Stimulated activated effector memory CD8-positive, alpha-beta T cell treated with anti-CD3 and anti-CD28 coated beads, Interleukin-12 subunit alpha, Interleukin-12 subunit beta, amount 100 ng/mL, for 72 hours (primary cell): ENCODE measurements at places on chromosomes 1 and 21.
A peak's percentile ranks its signal among the peaks of the same experiment; 100 is the strongest.

- DNase-seq = no peak
Observed at GRCh38 chr1:88708011-88708410, 23.9 kb downstream of the PKN2 start.

DNA sequence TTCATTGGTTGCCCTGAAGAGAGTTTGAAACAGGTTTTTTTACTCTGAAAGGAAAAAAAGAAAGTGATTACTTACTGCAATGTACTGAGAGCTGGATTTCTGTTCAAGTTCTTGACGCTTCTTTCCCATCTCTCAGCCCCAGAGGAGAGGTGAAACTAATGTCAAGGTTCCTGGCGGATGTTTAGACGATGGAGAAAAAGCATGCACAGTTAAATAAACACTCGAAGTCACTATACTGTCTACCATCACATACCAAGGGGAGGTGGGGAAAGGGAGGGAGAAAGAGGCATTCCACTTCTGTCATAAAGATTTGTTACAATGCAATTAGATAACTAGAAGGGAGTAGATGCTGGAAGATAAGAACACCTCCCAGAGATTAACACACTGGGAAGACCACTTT is 177.0 kb upstream of the TNR start:
- DNase-seq = no peak

GRCh38 chr1:11502516-11502915 is 23.6 kb downstream of the DISP3 start:
- DNase-seq = no peak

GRCh38 chr1:210174133-210174532 is 58.5 kb upstream of the SERTAD4 start:
- no peak for DNase-seq

- no peak for DNase-seq
Observed at GRCh38 chr1:232973652-232974611, 23.5 kb downstream of the NTPCR start.

GRCh38 chr1:55039342-55040082 is at the start of gene PCSK9:
Gene PCSK9, plus strand, starts transcription at chr1:55039548. Its CDS starts 290 bp downstream, at chr1:55039838.
- no peak for DNase-seq

DNA sequence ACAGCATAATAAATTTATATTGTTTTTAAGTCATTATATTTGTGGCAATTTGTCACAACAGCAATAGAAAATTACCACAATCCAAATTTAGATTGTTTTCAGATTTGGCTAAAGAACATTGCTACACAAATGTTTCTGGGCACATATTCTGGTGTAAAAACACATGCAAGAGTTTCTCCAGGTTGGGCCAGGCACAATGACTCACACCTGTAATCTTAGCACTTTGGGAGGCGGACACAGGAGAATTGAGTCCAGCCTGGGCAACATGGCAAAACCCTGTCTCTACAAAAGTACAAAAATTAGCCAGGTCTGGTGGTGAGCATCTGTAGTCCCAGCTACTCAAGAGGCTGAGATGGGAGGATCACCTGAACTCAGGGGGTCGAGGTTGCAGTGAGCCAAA is 8.4 kb downstream of the ERO1B start:
- no peak for DNase-seq

GRCh38 chr21:14557413-14557812 is 11.3 kb upstream of the SAMSN1 start:
- no peak for DNase-seq

GRCh38 chr1:48526008-48526710 is 54.2 kb upstream of the SPATA6 start:
- DNase-seq = no peak

DNA sequence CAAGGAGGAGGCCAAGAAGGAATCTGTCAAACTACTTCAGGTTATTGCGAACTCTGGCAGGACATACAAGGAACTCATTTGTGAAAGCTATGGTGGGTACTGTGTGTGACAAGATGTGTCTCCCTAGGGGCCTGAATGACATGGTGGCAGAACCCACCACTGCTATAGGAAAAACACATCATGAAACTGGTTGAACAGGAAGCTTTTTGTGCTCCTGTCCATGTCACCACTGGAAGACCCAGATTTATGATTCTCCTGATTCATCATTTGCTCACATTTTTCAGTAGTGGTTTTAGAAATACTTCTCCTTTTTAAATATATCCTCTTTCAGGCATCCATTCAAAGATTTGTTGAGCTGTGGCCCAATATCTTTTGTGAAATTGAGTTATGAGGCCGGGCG is 23.6 kb downstream of the ARMH1 start:
- DNase-seq = no peak

DNA sequence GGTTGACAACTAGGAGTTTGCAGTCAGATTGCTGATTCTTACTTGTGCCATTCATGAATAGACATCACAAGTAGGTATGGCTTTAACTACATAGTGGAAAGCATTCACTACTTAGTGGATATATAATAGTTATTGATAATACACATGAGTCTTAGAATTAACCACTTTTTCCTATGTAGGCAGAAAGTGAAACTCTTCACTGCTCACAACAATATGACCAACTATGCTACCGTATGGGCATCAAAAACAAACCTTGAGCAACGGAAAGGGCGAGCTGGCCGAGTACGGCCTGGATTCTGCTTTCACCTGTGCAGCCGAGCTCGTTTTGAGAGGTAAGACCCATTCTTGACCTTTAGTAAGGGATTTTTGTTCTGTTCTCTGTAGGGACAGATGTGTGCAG is 38.7 kb downstream of the DHX9 start:
- no peak for DNase-seq

GRCh38 chr1:61104220-61104671 is 21.9 kb downstream of the NFIA start:
- DNase-seq = no peak

GRCh38 chr21:46551636-46552241 is 53.1 kb downstream of the S100B start:
- DNase-seq = peak; percentile 52

GRCh38 chr1:202038688-202039346 is 28.4 kb downstream of the ELF3 start:
- DNase-seq = no peak

DNA sequence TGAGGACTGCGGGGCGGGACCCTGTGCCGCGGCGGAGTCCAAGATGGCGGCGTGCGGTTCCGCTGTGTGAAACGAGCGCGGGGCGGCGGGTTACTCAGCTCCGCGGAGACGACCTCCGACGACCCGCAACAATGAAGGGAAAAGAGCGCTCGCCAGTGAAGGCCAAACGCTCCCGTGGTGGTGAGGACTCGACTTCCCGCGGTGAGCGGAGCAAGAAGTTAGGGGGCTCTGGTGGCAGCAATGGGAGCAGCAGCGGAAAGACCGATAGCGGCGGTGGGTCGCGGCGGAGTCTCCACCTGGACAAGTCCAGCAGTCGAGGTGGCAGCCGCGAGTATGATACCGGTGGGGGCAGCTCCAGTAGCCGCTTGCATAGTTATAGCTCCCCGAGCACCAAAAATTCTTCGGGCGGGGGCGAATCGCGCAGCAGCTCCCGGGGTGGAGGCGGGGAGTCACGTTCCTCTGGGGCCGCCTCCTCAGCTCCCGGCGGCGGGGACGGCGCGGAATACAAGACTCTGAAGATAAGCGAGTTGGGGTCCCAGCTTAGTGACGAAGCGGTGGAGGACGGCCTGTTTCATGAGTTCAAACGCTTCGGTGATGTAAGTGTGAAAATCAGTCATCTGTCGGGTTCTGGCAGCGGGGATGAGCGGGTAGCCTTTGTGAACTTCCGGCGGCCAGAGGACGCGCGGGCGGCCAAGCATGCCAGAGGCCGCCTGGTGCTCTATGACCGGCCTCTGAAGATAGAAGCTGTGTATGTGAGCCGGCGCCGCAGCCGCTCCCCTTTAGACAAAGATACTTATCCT is 430 bp downstream of the RBM15 start:
- peak; percentile 79 for DNase-seq

DNA sequence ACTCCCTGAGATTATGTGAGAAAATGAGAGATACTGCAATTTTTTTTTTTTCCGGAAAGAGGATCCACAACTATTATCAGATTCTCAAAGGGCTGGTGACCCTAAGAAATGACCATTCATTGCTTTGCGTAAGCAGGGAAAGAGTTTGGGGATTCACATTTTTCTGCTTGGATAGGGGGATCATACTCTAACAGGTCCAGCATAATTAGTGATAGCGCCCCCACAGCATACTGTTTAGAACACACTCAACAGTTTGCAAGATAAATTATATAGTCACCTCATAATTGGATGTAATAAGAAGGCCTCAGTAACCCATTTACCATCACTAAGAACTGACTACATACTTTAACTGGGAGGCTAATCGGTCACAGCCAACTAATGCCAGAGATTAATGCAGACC is 1.9 kb downstream of the CCT3 start:
- DNase-seq = no peak

- DNase-seq = peak; percentile 58
Observed at GRCh38 chr1:9643351-9644256, 7.9 kb upstream of the PIK3CD start.

- DNase-seq = no peak
Observed at GRCh38 chr1:67294836-67295617, 12.6 kb upstream of the IL12RB2 start.

DNA sequence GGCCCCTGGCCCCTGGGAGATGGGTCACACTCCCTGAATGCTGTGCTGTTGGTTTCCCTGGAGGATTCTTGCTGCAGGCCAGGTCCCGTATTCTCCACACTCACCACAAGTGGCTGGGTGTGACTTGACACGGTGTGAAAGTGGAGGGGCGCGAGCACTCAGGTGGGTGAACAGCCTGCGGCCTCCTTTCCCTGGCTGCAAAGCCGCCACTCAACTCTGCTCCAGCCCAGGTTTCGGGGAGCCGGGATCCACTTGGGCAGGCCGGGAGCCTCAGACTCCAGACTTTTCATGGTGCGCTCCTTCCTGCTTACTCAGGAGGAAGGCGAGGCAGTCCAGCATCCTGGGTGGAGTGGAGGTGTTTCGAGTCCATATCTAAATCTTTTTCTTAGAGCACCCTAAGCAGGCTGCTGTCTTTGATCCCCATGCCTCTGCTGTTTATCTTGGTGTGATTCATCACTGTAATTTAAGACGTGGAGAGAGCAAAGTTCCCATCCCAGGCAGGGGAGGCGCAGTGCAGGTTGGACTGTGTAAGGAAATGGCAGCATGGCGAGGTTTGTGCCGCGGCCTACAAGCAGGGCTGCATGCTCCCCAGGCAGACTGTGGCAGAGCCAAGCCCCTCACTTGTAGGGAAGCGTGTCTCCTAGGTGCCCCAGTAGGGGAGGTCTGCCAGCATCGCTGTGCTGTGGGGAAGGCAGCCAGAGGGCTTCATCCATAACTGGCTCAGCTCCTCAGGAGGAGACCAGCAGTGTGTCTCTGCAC is 29.6 kb downstream of the VANGL1 start:
- no peak for DNase-seq

DNA sequence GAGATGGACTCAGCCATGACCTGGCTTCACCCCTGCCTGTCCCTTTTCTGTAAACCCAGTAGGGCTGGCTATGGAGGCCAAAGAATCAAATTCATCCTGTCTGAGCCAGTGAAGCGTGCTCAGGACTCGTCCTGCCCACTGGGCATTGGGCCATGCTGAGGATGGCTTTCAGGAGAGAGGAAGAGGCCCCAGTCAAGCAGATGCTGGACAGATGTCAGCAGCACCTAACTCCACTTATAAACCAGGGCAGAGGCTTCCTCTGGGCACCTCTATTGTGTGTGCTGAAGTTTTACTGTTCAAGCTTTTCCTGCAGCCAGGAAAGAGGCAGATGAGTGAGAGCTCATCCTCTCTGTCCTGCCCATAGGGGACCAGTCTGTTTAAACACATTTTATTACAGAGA is 97.4 kb upstream of the GCLM start:
- DNase-seq = no peak

GRCh38 chr1:45723248-45723930 is 27.1 kb downstream of the IPP start:
- DNase-seq = no peak

GRCh38 chr1:117531222-117531621 is 74.6 kb upstream of the TENT5C start:
- DNase-seq = no peak

- DNase-seq = no peak
Observed at GRCh38 chr1:23567996-23568607, 8.8 kb upstream of the ID3 start.

GRCh38 chr1:100704473-100704872 is 15.1 kb upstream of the VCAM1 start:
- DNase-seq = no peak

DNA sequence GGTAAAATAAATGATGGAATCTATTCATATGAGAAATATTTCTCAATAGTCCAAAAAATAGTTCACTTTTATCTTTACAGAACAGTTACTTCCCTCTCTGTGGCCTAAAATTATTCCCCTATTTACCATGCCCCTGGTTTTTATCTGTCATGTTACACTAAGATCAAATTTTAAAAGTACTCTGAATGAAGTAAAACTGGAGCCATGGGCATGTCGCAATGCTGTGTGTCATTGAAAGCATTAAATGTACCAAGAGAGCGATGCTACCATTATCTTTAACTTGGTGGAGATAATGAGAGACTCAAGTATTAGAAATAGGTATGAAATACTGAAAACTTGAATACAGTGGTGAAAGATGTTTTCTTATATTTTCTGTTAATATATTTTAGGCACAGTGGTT is 146.2 kb downstream of the KCNT2 start:
- DNase-seq = no peak

DNA sequence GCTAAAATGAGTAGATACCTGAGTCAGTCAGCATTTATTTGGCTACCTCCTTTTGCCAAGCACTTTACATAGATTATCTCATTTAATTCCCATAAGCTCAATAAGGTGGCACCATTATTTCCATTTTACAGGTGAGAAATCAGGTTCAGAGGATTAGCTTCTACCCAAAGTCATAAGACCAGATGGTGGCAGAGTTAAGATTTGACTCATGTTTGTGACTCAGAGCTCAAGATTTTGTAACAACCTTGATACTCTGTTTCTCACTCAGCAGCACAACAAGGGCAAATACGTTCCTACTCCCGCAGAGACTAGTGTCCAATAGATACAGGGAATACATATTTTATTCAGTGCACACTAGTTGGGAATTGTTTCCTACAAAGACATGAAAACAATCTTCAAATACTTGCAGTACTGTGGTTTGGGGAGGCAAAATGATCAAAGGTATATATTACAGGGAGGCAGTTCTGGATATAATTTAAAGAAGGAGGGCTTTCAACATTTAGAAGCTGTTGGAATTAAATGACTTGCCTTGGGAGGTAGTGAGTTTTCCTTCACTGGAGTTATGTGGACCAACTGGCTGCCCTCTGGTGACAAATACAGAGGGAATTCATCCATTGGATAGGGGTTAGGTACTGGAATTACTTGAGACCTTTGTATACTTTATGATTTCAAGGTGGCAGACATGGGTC is 3.6 kb downstream of the LEPR start:
- no peak for DNase-seq
